ENCODE measurements at places on chromosomes 5 and 9.

DNA sequence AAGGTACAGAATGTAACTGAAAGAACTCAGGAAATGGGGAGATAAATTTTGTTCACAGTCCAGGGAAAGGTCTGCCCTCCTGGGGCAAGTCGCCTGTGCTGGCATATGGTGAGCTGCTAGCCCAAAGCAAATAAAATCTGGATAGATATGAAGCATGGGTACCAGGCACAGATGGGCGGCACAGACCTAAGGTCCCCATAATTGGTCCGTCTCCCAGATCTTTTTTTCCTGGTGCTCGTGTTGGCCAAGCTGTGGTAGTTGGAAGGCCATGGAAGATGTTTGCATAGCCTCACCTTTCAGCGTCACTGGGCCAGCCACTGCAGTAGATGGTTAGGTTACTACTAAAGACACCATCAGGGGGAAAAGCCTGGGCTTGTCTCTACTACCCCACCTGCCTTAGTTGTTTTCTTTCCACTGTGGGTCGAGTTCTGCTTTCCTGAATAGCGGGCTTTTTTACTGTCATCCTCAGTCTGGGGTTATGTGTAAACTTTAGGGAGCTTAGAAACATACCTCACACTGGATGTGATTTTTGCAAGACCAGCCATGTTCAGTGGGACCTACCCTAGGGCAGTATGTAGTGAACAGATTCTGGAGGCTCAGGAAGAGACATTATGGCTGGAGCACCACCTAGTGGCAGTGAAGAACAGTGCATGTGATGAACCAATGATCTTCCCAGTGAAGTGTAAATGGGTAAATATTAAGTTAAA lies 24.2 kb upstream of the GLRX start:
- peak; percentile 56 for DNase-seq

DNA sequence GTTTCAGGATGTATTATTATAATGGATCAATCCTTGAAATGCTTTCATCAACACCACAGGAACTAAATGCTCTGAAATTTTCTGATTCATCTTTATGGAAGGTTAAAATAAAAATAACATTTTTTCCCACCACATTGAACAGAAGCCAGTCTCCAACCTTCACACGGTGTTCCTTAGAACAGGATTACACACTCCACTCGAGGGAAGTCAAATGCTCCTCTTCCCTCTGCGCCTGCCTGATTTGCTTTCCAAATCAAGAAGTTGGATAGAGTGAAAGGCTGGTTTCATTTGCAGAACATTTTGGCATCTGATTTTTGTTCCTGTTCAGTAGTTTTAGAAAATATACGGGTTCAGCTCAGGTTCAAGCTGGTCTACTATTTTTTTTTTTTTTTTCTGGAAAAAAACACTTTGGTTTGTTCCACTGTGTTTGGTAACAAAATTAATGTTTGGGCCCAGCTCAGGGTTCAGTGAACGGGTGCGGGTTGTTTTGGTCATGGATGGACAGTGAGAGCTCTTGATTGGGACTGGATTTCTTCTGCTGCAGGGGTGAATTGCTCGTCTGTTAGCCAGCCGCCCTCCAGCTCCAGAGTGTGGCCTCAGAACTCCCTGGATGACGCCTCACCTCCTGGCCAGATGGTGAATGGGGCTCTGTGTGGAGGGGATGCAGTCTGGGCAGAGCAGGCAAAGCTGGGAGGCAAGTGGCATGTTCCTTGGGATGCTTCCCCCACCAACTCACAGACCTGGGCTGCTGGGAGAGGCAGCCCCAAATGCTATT lies 82.4 kb upstream of the STC2 start:
- DNase-seq = no peak

DNA sequence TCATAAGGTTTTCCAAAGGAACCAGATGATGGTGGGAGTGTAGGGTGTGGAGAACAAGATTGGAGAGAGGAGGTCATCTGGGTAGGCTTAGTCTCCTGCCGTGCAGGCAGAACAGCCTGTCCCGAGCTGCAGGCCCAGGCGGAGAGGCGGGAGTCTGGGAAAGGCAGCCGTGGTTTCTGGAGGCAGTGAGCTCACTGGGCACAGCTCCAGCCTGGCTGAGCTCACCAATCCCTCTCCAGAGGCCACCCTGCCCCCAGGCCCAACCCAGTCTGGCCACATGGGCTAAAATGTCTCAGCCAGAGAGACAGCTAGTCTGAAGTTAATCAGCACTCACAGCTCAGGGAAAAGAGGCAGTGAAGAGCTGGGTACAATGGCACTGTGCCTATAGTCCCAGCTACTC lies 12.3 kb downstream of the P4HA2 start:
- no peak for DNase-seq

GRCh38 chr9:138063785-138064184 lies 186.2 kb downstream of the CACNA1B start:
- DNase-seq = no peak

- no peak for DNase-seq
Measured at GRCh38 chr5:138616508-138616907, 41.3 kb upstream of the HSPA9 start.
